ENCODE measurements at places on chromosomes 12 and 14.

DNA sequence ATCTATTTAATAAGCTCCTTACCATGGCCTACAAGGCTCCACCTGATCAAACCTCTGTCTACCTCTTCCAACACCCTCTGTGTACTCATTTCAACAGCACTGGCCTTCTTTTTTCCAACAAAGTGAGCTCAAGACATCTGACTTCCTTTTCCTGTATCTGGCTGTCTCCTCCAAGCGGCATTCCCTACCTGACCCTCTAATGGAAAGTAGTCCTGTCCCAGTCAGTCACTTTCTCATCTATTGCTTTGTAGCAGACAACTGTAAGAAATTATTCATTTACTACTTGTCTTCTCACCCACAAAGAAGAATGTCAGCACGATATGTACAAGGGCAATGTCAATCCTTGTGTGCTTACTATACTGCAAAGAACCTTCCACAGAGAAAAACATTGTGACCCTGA lies 149.6 kb downstream of the MED13L start:
- DNase-seq = no peak

- no peak for DNase-seq
Observed at GRCh38 chr14:100644784-100645183, 57.6 kb upstream of the BEGAIN start.

DNA sequence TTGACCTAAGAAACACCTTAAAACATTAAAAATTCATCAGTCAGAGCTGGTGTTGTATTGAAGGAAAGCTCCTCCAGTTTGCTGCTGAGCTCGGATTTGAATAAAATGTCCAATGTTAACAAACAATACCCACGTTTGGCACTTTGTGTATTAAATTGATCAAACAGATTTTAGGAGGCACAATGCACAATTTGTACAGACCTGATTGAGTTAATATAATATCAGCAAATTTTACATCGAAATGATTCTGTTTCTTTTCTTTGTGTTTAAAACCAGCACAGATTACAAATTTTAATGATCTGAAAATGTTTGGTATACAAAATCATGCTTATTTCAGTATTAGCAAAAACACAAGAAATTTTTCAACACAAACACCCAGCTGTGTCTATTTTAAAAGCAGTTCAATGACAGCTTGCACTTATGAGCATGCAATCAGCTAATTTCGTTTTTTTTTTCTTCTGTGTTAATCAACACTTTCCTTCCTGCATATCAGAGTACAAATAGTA lies 2.8 kb upstream of the FOXG1 start:
- no peak for DNase-seq

GRCh38 chr12:64813723-64814122 lies 10.7 kb upstream of the TBC1D30 start:
- DNase-seq = no peak

DNA sequence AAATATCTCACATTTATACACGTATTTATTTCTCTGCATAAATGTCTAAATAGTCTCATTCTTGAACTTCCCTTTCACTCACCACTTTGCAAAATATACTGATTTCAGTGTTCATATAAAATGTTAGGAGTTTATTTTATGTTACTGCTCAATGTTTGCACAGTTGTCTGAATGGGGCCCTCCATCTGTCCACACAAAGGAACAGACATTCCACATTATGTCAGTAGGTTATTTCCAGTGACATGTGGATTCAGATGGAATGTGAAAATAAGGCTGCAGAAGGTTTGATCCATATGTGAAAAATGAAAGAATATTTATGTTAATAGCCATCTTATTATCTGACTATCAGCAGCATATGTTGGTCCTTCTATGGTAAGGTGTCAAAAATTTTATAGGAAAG lies 994.4 kb upstream of the SEL1L start:
- no peak for DNase-seq

DNA sequence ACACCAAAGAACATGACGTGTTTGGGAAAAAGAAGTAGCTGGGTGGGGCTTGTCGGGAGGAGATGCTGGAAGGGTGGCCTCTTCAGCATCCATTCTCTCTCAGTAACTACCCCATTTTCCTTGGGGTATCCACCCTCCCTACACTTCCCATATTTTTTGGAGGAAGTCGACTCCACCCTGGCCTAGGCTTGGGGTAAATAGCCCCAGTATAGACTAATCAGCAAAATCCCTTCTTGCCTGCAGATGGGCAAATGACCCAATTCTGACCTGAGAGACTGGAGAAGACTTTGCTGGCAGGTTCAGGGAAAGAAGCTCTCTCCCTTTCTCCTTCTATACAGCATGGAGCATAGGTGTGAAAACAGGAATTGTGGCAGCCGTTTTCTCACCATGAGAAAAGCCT lies 28.5 kb upstream of the JDP2 start:
- no peak for DNase-seq

DNA sequence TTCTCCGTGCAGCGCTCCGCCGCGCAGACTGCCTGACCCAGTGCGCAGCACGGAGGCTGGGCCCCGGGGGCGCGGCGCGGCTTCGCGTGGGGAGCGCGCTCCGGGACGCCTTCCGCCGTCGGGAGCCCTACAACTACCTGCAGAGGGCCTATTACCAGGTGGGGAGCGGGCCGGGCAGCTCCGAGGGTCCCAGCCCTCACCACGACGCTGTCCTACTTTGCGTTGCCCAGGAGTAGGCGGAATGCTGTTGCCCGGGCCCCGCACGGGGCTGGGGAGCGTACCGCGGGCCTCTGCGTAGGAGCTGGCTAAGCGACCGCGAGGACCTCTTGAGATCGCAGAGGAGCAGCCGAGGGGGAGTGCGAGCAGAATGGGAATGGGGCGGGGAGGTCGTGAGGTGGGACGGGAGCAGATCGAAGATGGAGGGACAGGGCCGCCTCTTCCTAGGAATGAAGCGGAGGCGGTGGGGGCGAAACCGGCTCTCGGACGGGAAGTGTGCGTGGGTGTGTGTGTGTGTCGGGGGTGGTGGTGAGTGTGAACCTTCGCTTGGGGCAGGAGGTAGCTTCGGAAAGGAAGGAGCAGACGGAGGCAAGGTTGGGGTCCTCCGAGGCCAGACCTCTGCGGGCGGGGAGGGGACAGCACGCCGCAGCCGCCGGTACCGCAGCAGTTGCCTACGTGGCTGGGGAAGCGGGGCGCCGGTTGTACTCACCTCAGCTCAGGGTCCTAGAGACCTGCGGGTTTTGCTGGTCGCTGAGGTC lies 751 bp downstream of the P3H3 start:
- DNase-seq = no peak

DNA sequence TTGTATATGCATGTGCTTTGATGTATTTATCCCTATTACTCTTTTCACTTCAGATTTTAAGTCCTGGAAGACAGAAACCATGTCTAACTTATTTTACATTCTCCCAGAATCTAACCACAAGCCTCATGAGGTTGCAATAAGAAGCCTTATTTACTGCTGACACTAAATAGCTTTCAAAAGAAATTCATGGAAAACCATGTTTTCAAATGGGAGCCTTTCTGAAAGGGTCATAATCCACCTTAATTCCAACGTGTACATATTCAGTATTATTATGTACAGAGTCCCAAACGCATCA lies 34.4 kb downstream of the CORO1C start:
- no peak for DNase-seq

DNA sequence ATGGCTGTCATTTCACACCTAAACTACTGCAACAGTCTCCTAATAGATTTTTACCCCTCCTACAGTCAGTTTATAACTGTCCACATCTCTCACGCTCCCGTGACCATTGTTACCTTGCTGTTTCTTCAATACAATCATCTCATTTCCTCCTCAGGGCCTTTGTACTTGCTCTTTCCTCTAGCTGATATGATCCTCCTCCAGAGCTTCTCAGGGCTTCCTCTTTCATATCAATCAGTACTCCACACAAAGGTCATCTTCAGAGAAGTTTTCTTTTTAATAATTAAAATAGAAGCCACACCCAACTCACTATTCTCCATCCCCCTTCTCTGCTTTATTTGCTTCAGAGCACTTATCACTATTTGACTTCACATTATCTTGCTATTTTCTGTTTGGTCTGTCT lies 508.2 kb downstream of the NELL2 start:
- DNase-seq = no peak

GRCh38 chr12:61538951-61539350 lies 721.3 kb upstream of the USP15 start:
- DNase-seq = no peak

DNA sequence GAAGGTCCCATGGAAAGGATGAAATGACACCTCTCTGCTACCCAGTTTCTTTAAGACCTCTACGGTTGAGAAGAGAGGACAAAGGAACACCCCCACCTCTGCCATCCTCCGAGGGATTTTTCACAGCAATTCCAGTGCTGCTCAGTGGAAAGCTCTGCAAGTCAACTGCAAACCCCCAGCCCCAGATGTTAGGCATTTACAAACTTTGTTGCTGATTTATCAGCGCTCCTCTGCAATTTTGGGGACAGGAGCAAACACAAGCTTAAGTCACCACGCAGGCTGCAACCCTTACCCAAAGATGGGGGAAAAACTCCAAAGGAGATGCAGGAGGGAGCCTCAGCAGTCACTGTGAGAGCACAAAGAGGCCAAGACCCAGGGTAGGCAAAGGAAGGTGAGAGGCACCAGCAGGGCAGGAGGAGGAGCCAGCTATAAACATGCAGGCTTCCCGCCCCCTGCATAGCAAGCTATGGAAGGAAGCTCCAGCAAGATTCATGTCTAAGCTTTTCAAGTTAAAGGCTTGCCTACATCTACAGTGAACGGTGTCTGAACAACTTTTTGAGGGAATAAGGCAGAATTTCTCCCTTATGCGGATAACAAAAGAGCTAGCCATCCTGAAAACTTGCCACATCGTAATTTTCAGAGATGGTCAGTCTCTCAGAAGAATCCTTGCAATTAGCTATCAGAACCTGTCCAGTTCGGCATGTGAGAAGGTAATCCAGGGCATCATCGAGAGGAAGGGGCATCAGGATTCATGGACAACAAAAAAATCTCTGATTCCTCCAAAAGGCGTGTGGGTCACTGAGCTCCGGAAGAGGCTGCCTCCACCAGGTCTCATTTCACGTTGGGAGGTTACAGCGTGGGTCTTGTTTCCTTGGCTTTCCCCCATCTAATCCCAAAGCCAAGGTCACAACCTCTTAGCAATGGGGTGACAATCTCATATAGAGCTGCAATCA lies 3.9 kb downstream of the CTDSP2 start:
- DNase-seq = no peak

- DNase-seq = no peak
Observed at GRCh38 chr14:61474015-61474414, 152.6 kb downstream of the PRKCH start.

DNA sequence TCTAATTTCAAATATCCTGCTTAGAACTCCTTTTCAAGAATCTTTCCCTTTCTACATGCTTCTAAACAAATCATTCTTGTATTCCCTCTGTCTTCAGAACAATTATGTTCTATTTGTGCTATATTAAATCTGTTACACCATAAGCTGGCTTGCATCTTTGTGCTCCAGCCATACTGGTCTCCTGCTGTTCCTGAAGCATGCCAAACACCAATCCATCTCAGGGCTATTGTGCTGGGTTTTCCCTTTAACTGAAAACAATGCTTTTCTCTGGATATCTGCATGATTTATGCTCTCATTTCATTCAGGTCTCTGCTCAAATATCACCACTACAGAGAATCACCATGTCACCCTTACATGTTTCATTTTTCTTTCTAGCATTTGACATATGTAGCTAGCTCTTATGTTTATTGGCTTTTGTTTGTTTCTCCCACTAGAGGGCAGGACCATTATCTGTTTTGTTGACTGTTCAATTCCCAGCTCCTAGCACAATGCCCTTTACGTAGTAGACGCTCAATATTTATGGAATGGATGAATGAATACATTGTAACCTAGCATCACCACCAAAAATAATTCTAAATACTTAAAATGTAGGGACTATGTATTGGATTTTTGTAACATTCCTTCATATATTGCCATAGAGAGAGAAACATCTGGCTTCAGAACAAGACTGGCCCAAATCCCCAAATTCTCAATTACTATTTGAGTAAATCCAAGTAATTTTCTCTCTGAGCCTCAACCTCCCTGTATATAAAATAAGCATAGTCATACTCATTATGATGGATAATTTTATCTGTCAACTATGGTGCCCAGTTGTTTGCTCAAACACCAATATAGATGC lies 302.0 kb upstream of the SYT1 start:
- no peak for DNase-seq

Data from stimulated activated CD8-positive, alpha-beta memory T cell treated with anti-CD3 and anti-CD28 coated beads, Interleukin-4, amount 100 ng/mL, for 4 hours (primary cell).